Left cardiac atrium (tissue), 4 donors: ENCODE measurements at places on chromosomes 13 and 19. TPM values are rescaled to one million over a fixed set of nuclear protein-coding genes. Genes with fewer than 3 reads are reported as not detected.

DNA sequence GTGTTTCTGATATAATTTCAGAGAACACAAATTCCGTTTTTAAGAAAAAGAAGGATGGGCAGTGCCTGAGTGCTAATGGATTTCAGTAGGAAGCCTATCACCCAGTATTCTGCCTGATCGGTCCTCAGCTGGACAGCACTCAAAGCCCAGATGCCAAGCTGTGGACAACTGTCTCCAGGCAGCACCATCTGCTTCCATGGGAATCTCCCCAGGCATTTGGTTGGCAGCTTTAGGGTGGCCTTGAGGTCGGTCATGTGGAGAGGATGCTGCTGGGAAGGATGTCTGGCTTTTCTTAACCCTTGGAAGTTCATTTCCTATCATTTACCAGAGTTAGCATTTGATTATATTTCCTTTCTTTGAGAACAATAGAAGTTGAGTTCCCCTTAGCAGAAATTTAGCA lies 311.7 kb downstream of the TBC1D4 start:
- no peak for DNase-seq

- peak; percentile 42 for DNase-seq
Measured at GRCh38 chr13:24053519-24054251, 106.8 kb upstream of the SPATA13 start.

The TPP2 gene
- total RNA-seq = 33.0 TPM

The CSNK1A1L gene
- not detected for total RNA-seq
